ENCODE measurements at places on chromosomes 12 and 14. TPM values are rescaled to one million over a fixed set of nuclear protein-coding genes. Genes with fewer than 3 reads are reported as not detected.

- no peaks in the 10 kb centered on the region for H3K36me3 ChIP-seq
- DNase-seq: peak; percentile 44
- H3K4me3 ChIP-seq: no peak overlapping the region
- peak overlapping the region; percentile 96 for H3K27ac ChIP-seq
- H3K4me1 ChIP-seq: peaks cover 65% of the 10 kb centered on the region
Observed at GRCh38 chr12:124520265-124520701, 47.1 kb downstream of the NCOR2 start.

GRCh38 chr12:47302111-47302671 lies 222.4 kb upstream of the AMIGO2 start:
- H3K27me3 ChIP-seq: no peaks in the 10 kb centered on the region
- H3K27ac ChIP-seq: no peak overlapping the region
- no peaks in the 10 kb centered on the region for H3K36me3 ChIP-seq
- H3K4me3 ChIP-seq: no peak overlapping the region

GRCh38 chr12:90428465-90428864 lies 526.5 kb downstream of the CCER1 start:
- DNase-seq: no peak
- H3K27ac ChIP-seq: no peak overlapping the region
- no peaks in the 10 kb centered on the region for H3K27me3 ChIP-seq

- H3K27me3 ChIP-seq: no peaks in the 10 kb centered on the region
- H3K4me1 ChIP-seq: peaks cover 13% of the 10 kb centered on the region
- no peak for DNase-seq
- H3K36me3 ChIP-seq: no peaks in the 10 kb centered on the region
- no peak overlapping the region for H3K4me3 ChIP-seq
Observed at GRCh38 chr12:92085040-92085735, 60.5 kb downstream of the BTG1 start.

The ZNF839 gene
- 11.7 TPM for total RNA-seq

The SIX6 gene
- total RNA-seq: not detected

The MYBPC1 gene
- total RNA-seq: not detected
